Glutamatergic neuron (in vitro differentiated cells): ENCODE measurements at places on chromosomes 11 and 22.

DNA sequence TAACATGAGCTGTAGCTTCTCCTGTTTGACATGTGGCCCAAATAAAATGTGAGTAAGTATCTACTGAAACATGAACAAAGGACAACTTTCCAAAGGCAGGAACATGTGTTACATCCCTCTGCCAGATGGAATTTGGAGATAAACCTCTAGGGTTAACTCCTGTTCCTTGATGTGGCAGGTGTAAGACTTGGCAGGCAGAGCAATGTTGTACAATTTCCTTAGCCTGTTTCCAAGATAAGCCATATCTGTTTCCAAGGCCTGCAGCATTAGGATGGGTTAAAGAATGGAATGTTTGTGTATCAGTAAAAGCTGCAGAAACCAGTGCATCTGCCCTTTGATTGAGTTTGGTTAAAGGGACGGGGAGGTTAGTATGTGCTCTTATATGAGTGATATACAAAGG is 8.8 kb upstream of the DNAJB13 start:
- DNase-seq = no peak

GRCh38 chr11:18594999-18595749 is 4.4 kb upstream of the MISFA start:
- DNase-seq = no peak

DNA sequence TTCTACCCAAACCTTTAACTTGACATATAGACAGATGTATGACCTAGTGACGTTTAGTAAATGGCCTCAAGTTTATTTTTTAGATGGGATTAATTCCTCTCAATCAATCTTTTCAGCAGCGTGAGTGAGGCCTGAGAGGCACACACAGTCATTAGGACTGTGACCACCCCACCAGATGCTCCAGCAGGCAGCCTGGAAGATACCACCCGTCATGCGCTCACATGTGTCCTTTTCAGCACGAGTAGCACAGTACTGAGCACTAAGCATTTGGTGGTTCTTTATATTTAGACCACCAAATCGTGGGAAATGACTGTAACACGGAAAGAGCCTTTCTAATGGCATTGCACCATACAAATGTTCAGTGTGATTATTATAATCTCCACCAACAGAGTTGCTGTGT is 354.6 kb upstream of the DDI1 start:
- peak; percentile 21 for DNase-seq

GRCh38 chr11:62324731-62325556 is 12.3 kb upstream of the ASRGL1 start:
- DNase-seq = peak; percentile 88

GRCh38 chr22:27086080-27087044 is 429.0 kb downstream of the MIAT start:
- DNase-seq = no peak

DNA sequence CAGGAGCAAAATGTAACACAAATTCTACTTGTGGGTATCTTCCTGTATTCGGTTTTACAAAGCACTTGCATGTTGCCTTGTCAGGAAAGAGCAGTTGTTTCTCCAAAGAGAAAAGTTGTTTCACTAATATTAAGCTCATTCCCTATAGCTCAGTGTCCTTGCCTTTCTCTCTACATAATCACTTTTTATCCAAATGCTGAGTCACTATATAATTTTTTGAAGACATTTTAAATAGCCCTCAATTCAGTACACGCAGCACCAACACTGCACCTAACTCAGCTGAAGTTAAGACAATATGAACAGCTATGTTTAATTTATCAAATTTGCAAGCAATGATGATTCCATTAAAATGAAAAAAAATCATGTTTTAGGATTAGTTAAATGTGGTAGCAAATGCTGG is 14.5 kb upstream of the MRTFA start:
- DNase-seq = no peak

DNA sequence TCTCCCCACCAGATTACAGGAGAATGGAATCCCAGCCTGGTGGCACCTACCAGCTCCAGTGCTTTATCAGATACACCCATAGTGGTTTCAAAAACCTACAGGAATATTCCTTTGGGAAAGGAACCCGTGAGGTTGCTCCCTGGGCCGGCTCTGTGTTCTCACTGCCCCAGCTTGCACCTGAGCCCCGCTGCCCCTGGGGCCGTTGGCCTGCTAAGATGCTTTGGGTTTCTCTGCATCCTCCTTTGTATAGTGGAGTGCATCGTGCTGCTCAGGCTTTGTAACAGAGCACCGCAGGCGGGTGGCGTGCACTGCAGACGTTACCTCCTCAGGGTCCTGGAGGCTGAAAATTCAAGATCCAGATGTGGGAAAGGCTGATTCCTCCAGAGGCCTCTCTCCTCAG is 414.1 kb downstream of the BRD1 start:
- DNase-seq = no peak

GRCh38 chr11:45096636-45097035 is 49.8 kb upstream of the PRDM11 start:
- DNase-seq = no peak

- DNase-seq = no peak
These were observed 109.7 kb upstream of the CTSC start for GRCh38 chr11:88447281-88447680.

- no peak for DNase-seq
These were observed 2.1 kb downstream of the MED15 start for GRCh38 chr22:20509344-20510047.

- DNase-seq = peak; percentile 23
These were observed 1.1 kb upstream of the SLC35F2 start for GRCh38 chr11:107859459-107860239.

DNA sequence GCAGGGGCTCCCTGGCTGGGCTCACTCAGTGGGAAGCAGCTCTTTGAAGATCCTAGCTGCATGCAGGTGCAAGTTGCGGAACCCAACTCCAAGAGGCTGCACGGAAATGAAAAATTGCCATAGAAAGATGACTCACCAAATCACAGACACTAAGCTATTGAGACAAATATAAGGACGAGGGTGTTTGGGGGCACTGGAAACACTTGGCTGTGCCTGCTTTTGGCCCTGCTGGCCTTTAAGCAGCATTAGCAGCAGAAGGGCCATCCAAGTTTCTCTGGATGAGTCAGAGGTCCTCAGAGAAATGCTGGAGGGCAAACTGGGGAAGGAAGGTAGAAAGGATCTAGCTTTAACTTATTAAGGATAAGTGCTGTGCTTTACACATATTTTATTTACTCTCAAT is 282.3 kb downstream of the KIRREL3 start:
- no peak for DNase-seq

DNA sequence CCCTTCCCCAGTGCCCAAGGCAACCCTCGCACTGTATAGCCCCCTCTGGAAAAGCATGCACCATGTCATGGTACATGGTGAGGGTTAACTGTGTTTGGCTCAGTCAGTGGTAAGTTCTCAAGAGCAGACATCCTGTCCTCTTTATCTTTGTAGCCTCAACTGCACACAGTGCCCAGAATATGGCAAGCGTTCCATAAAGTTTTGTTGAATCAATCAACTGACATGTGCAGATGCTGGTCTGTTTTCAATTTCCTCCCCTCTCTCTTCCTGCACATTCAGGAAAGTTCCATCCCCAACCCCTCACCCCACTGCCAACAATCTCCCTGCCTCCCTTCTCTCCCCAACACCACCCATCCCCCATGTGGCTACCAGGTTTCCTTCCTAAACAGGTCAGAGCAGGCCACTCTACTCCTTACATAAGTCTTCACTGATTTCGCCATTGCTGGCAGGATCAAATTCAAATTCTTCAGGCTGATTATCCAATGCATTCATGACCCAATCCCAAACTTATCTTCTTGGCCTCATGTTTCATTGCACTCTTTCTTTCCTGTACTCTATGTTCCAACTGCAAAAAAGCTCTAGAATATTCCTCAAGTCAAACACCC is 15.5 kb upstream of the TMPRSS5 start:
- no peak for DNase-seq

- no peak for DNase-seq
These were observed 45.4 kb downstream of the YAP1 start for GRCh38 chr11:102155676-102156075.

DNA sequence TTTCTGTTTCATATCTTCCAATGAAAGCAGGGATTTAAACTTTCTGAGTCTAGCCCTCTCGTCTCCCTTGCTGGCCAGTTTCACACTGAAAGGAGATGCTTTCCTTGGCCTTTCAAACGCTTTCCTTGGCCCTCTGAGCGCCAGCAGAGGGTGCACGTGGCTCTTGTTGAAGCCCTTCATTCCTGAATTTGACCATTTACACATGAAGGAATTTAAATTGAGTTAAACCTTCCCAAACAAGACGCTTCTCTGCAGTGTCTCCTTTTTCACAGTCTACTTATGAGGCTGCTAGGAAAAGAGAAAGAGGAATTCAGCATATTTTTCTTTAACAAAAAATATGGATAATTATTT is 21.6 kb downstream of the NNMT start:
- peak; percentile 43 for DNase-seq

GRCh38 chr11:11373934-11374333 is 20.9 kb upstream of the CSNK2A3 start:
- no peak for DNase-seq

- DNase-seq = no peak
These were observed 134.1 kb downstream of the GRIK4 start for GRCh38 chr11:120645639-120646038.

GRCh38 chr11:101618709-101619108 is 34.9 kb upstream of the TRPC6 start:
- no peak for DNase-seq

GRCh38 chr11:111691176-111691575 is 75.0 kb downstream of the PPP2R1B start:
- DNase-seq = no peak

DNA sequence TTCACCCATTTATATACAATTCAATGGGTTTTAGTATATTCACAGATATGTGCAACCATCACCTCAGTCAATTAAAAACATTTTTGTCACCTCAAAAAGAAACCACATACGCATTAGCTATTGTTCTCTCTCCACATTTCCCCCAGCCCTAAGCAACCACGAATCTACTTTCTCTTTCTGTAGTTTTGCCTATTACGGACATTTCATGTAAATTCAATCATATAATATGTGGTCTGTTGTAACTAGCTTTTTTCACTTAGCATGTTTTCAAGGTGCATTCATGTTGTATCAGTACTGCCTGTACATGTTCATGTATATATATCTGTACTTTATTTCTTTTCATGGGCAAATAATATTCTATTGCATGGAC is 104.7 kb upstream of the RRM1 start:
- no peak for DNase-seq

DNA sequence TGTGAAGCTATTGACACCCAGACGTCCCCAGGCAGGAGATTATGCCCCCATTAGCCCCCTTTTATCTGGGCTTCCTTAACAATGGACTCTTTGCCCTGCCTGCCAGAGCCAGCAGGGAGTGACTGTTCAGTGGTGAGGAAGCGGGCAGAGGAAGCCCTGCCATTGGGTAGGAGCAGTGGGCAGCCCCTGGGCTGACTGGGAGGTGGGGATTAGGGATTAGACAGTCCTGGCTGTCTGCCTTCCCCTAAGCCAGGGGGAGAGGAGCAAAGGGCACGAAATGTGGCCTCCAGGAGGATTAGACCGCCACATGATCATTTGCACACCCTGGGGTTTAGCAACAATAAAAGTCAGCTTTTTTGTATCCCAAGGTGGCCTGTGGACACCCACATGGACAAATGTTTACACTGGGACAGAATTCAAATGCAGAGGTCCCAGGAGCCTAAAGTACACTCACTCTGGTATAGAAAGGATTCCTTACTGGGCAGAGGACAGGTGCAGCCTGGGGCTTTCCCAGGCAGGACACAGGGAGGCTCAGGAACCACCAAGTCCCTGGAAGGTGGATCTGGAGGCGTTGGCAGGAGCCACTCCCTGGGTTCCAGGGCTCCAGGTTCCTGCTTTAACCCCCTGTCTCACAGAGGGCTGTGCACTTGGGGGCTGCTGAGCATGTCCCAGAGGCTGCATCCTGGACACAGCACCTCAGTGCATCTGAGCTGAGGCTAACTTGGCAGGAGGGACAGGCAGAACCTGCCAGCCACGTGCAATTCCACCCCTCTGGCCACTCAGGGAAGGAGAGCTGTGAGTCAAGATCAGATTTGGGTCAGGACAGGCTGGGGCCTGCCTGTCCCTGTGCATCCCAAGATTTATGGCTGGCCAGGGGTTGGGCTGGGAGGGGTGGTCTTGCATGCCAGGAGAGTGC is 2.1 kb downstream of the PNPLA3 start:
- DNase-seq = no peak

DNA sequence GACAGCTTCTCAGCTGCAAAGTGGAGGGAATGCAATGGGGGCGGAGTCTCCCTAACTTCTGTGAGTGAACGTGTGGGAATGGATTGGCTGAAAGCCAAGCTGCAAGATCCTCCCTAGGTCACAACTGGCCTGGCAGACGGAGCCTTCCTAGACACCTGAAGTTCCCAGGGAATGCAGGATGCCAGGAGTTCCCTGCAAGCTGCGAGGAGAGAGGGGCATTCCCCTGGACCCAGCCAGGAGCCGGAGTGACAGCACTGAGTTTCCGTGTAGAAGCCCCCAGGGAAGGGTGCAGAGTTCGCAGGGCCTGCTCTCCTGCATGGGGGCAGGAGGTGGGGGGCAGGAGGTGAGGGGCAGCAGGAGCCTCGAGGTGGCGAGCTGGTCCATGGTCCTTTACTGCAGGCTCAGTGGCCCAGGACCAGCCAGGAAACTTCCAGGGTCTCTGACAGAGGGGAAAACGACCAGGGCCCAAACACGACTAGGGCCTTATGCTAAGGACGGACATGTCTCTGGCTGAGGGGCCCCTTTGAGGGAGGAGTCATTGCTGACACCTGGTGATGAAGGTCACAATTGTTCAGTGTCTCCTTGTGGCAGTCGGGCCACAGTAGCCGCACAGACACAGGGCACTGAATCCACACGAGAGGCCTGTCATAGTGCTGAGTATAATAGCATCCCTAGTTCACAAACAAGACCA is 141.4 kb downstream of the FBXO7 start:
- no peak for DNase-seq

- no peak for DNase-seq
These were observed 15.0 kb downstream of the TUB start for GRCh38 chr11:8095806-8096522.

GRCh38 chr11:57387289-57388030 is 3.0 kb downstream of the PRG2 start:
- DNase-seq = no peak

GRCh38 chr22:35781898-35782297 is 64.2 kb downstream of the APOL5 start:
- no peak for DNase-seq

GRCh38 chr11:69166218-69167115 is 10.7 kb downstream of the SMIM38 start:
- DNase-seq = no peak

- no peak for DNase-seq
These were observed 19.1 kb downstream of the TNRC6B start for GRCh38 chr22:40196628-40197360.
